ENCODE measurements at places on chromosomes 2 and 18. TPM values are rescaled to one million over a fixed set of nuclear protein-coding genes. Genes with fewer than 3 reads are reported as not detected.

GRCh38 chr18:14976736-14977430 lies 228.9 kb downstream of the ANKRD30B start:
- ATAC-seq = peak; percentile 80

Gene SP100
- 1.1 TPM for total RNA-seq

DNA sequence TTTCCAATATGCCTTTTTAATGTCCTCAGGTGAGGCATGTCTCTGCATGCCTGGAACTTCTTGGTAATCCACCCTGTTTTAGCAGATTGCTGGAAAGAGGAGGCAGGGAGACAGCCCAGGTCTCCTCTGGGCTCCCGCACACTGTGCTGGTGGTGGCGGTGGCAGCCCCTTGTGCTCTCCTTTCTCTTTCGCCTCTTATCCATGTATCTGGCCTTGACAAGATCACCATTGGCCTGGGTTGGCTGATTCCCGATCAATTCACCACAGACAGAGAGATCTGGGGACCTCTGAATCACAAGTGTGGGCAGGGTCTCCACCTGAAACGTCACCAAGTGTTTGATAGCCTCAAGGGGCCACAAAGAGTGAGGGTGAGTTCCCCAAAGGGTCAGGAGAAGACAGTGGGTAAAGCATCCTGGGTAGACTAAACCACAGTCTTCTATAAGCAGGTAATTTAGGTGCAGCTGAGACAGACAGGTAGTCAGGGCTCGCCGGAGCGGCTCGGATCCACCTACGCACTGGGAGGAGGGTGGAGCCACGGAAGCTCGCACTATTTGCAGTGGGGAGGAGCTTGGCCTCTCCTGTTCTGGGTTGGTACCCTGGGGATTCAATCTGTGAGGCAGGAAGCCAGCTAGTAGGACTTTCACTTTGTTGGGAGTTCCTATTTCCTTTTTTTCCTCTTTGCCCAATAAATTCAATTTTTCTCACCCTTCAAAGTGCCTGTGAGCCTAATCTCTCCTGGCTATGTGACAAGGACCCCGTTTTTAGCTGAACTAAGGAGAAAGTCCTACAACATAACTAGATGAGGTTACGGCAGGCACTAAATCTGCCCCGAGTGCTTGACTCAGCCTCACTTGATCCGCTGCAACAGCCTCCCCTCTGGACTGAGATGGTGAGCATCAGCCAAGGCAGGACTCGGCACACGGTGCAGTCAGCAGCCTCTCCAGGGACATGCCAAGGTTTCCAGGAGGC lies 57.6 kb downstream of the SLC4A3 start:
- no peak for ATAC-seq

- ATAC-seq = no peak
These were observed 269.0 kb downstream of the TFCP2L1 start for GRCh38 chr2:121015971-121016485.

- ATAC-seq = peak; percentile 10
These were observed 2.8 kb upstream of the RAB31 start for GRCh38 chr18:9705183-9705829.

Gene GKN2
- total RNA-seq = not detected

DNA sequence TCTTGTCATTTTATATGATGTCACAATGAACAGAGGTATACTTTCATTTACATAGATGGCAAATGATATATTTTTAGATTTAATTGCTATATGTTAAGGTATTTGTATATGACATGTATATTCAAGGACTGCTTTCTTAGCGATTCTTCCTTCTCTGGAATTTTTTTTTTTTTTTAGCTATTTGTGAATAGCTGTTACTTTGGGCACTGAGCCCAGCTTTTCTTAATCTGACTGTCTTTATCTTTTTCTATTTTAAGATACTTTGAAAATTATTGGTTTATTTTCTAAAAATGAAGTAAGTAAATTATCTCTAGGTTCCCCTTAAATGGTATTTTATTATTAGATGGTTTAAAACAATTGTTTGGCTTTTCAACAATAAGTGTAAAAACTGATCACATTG lies 4.0 kb upstream of the GLS start:
- ATAC-seq = no peak

Gene ASPRV1
- total RNA-seq = 2.8 TPM

All from motor neuron (in vitro differentiated cells).